Endothelial cell of umbilical vein (primary cell): ENCODE measurements at places on chromosomes 7 and 10. TPM values are rescaled to one million over a fixed set of nuclear protein-coding genes. Genes with fewer than 3 reads are reported as not detected.

Gene SHH
- 0.18 TPM in 1 of 2 replicates, not detected in the other for total RNA-seq

Gene RBP3
- total RNA-seq, result not detected in 2 replicates

Gene CDC14C
- not detected in 2 replicates for total RNA-seq

Gene TMEM236
- total RNA-seq, result 0.24 TPM in 1 of 2 replicates, not detected in the other

Gene CDHR3
- total RNA-seq, result 2.3 and 3.9 TPM in 2 replicates

Gene CALHM1
- not detected in 2 replicates for total RNA-seq

Gene ABCB1
- 7.1 and 13.4 TPM in 2 replicates for total RNA-seq

Gene TMEM176A
- total RNA-seq, result not detected in 2 replicates

Gene GPR158
- not detected in 2 replicates for total RNA-seq
